Stimulated activated CD4-positive, alpha-beta T cell treated with anti-CD3 and anti-CD28 coated beads, Interleukin-1b, Interleukin-23, amount 100 ng/mL, for 24 hours (primary cell): ENCODE measurements at places on chromosomes 16 and 17.

- no peak for DNase-seq
These were observed 444.2 kb downstream of the SOX9 start for GRCh38 chr17:72565006-72565405.

- DNase-seq: no peak
These were observed 162.5 kb downstream of the MAF start for GRCh38 chr16:79437764-79438751.

GRCh38 chr17:46868689-46869187, 17.4 kb downstream of the WNT9B start:
- no peak for DNase-seq

DNA sequence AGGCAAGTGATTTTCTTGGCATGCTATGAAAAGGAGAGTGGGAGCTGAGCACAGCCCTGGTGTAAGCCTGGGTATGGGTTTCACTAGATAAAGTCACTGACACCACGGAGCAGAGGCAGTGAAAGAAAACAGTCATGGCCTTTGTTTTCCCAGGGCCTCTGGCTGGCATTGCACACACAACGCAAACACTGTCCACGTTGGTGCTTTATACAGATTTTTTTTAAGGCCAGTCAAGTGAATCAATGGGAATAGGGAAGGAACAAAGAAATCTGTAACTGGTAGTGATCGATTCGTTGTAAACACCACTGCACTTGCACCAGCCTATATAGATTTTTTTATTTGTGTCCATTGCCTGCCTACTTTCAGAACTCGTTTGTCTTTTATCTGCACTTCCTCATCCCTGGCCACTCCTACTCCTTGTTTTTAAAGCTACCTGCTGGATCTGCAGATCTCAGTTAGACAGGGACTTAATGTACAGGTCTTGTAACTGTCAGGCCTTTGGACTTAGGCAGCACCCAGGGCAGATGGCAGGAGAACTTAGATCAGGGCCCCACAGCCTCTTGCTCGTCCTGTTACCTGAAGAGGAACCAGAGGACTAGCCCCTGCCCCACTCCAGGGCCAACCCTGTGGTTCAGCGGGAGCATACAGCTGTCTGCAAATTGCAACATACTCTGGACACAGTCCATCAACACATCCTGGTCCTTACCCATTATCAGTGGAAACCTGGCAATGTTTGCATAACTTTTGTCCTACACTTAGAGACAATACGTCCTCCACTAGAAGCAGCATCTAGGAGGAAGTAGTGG, 10.6 kb upstream of the TMIGD1 start:
- no peak for DNase-seq

GRCh38 chr16:70579648-70580630, 56.3 kb downstream of the SF3B3 start:
- no peak for DNase-seq

DNA sequence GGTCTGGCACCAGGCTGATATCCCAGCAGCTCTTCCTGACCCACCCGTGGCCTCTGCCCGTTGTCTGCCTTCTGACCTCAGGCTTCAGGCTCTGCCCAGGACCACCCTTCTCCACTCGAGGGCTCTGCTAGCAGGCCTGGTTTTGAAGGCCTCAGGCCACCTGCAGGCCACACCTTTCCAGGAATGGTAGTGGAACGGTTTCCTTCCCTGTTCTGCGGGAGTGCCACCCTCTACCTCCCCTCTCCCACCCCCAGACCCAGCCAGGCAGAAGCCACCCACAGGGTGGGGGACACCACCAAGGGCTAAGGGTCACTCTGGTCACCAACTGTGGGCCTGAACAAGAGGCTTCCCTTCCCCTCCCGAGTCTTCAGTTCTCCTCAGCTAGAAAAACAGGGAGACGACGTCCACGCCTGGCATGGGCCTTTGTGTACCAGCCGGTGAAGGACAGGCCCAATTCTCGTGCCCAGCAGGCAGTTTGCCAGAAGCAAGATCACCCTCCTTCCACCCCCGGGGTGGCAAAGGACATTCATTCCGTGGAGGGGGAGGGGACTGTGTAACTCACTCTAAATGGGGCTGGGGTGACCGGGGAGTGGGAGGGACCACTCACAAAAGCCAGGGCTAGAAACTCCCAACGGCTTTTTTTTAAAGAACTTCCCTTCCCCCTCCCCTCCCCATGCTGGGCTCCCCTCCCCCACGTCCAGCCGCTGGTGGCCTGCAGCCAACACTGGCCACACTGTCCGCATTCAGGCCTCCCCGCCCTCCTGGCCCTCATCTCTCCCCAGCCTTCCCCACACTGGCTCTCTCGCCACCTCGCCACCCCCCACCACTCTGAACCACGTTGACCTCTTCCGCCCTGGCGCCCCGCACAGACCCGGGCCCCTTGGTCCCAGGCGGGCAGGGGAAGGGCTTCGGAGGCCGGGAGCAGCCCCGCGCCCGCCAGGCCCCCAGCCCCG, 7.7 kb downstream of the CBX4 start:
- no peak for DNase-seq

DNA sequence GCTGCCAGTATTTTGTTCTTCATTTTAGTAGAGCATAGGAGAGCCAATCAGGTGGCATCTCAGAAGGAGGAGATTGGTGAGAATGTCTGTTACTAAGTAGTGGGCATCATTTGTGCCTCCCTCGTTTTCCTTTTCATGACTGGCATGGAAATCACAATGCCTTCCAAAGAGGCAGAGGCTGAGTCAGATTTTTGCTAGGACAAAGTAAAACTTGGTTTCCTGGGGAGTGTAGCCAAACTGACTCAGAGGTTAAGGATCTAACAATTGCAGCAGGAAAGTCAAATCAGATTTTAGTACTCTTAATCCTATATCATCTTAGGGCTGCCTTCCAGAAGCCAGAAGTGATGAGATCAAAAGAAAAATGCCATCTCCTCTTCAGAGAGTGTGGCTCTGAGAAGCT, 138.7 kb downstream of the ANKFN1 start:
- DNase-seq: no peak

DNA sequence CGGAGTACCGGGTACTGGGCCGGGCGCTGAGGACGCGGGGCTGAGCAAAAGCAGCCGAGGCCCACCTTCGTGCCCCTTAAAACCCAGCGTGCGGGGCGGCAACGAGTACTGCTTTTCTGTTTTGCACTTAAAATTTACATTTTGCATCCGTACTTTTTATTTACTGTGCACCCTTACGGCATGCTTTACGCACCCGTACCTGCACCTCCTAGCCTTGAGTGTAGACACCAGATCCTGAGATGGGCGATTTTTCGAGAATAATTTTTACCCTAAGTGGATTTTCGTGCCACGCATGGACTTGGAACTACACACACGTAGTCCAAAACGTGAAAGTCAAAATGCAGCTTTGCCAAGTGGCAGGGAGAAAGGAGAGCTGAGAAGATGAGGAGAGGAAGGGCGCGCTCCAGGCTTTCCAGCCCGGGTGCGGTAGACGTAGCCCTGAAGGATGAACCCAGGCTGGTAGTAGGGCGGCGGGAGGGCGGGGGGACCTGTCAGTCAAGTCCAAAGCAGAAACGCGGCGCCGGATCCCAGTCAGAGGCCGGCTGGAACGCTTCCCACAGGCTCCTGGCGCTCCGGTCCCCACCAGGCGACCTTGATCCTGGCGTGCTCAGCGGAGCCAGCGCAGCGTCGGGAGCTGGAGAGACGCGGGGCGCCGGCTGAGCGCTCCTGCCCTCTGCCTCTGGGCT, 1.2 kb upstream of the CBLN1 start:
- no peak for DNase-seq

GRCh38 chr17:68353111-68353521, 61.8 kb downstream of the ARSG start:
- DNase-seq: no peak

DNA sequence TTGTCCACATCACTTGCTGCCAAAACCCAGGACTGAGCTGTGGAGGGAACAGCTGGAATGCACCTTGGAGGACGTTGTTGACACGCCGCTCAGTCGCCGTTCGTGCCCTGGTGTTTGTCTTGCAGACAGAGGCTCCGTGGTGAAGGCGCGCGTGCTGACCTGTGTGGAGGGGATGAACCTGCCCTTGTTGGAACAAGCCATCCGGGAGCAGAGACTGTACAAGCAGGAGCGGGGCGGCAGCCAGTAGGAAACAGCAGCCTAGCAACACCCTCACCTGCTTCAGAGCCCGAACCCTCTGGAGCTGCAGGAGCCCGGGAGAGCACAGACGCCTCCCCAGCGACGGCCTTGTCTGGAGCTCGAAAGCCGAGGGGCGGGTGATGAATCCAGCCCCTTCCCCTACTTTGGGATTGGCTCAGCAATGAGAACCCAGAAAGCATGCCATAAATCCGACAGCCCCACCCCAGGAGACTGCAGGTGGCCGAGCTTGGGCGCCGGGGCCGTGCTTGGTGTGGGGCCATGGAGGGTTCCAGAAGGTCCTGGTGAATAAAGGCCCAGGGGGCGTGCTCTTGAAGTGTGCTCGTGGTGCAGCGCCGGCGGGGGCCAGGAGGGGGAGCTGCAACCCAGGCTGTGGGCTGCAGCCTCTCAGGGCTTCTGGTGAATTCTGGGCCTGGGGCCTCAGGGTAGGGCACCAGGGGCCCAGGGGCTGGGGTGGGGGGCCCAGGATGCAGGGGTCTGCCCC, 470 bp upstream of the CDK3 start:
- peak; percentile 51 for DNase-seq

- DNase-seq: no peak
These were observed 18.1 kb downstream of the KATNB1 start for GRCh38 chr16:57753448-57754353.

- no peak for DNase-seq
These were observed 8.4 kb downstream of the CLUH start for GRCh38 chr17:2703181-2703580.

- no peak for DNase-seq
These were observed 70.4 kb upstream of the CACNG5 start for GRCh38 chr17:66764506-66764905.

DNA sequence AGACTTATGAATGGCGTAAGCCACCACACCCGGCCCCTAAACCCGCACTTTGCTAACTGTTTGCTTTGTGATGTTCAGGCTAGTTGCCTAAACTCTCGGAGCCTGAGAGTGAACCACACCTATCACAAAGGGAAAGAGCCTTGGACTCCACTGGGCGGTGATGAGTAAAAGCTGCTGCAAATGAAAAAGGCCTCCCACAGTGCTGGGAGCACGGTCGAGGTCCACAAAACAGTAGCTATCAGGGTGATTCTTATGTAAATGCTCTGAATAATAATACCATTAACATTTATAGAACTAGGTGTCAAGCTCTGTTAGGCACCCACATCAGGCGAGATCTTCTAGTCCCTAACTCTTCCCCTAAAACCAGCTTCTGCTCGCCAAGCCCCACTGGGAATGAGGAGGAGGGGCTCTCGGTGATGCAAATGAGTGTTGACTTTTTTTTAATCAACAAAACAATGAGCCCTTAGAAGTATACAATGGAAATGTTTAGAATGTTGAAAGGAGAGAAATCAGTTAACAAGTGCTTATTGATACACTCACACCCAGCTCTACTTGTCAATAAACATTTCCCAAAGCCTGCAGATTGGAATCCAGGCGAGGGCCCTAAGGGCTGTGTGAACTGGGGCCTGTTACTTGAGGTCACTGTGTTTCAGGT, 19.8 kb downstream of the FBRS start:
- DNase-seq: no peak

- no peak for DNase-seq
These were observed 23.4 kb upstream of the SKAP1 start for GRCh38 chr17:48453447-48453846.

- no peak for DNase-seq
These were observed 253.3 kb downstream of the SOX9 start for GRCh38 chr17:72373910-72374741.

DNA sequence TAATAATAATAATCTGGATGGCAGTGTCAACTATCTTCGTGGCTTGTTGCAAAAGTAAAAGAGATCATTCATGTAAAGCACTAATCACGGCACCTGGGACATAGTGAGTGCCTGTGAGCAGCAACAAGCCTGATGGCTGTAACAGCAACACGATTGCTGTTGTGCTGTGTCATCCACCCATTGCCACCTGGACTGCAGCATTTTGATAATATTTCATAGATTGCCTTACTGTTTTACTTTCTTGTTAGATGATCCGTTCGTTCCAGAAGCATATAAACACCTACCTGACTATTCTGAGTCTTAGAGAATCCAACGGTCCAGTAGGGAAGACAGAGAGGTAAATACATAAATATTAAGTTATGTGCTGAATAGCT, 3.1 kb upstream of the MRPS23 start:
- no peak for DNase-seq

- no peak for DNase-seq
These were observed 42.0 kb upstream of the XYLT1 start for GRCh38 chr16:17512636-17513220.

DNA sequence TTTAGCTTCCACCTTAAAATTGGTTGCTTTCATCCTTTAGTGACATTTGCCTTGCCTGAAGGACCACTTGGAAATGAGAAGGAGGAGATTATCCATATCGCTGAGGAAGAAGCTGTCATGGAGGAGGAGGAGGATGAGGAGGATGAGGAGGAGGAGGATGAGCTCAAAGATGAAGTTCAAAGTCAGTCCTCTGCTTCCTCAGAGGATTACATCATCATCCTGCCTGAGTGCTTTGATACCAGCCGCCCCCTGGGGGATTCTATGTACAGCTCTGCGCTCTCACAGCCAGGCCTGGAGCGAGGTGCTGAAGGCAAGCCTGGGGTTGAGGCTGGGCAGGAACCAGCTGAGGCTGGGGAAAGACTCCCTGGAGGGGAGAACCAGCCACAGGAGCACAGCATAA, 11.5 kb upstream of the TMEM106A start:
- DNase-seq: no peak

GRCh38 chr17:59026176-59026939, 80.3 kb downstream of the TRIM37 start:
- no peak for DNase-seq

DNA sequence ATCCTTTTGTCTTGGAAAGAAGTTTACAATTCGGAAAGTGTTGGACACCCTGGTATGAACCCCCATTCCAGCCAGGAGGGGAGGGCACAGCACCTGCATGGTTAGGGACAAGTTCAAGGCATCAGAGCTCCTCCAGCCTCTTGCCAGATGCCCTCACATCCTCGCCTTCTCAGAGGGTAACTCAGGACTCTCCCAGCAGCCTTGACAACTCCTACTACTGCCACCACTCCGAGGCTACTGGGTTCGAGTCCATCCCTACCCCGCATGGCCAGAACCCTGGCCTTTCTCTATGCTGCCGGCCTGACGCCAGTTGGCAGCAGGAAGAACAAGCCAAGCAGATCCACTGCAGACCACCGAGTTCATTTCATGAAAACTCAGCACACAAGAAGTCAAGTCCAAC, 34.1 kb downstream of the AXIN2 start:
- no peak for DNase-seq

DNA sequence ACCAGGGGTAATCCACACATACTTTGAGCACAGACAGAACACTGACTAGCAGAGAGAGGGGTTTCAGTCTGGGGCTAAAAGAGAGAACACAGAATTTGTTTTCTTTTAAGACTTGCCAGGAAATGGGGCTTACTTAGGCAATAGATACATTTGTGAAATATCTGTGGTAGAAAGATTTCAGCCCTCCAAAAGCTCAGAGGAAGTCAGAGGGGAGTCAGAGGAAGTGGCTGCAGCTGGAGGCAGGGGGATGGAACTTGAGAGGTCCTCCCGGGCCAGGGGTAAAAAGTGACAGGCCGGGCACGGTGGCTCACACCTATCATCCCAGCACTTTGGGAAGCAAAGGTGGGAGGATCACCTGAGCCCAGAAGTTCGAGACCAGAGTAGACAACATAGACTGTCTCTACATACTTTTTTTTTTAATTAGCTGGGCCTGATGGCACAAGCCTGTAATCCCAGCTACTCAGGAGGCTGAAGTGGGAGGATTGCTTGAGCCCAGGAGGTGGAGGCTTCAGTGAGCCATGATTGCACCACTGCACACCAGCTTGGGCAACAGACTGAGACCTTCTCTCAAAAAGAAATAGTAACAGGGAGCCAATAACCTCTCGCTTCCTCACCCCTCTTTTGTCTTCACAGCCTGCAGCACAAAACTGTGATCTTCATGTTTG, 49.9 kb downstream of the NLRC5 start:
- DNase-seq: no peak
